ENCODE measurements at places on chromosomes 6 and 20. TPM values are rescaled to one million over a fixed set of nuclear protein-coding genes. Genes with fewer than 3 reads are reported as not detected.

Gene COL9A1
- 4.7 TPM for total RNA-seq

Gene NNAT
- total RNA-seq, result 345 TPM

Gene PSMB9
- total RNA-seq, result 0.74 TPM

Gene TMEM217
- total RNA-seq, result 0.49 TPM

Gene RAET1L
- total RNA-seq, result 0.25 TPM

Gene LY6G6F
- total RNA-seq, result not detected

Gene RPL10A
- 977 TPM for total RNA-seq

Gene FKBP1C
- not detected for total RNA-seq

Gene WDR46
- 32.7 TPM for total RNA-seq

Gene NKX2-4
- total RNA-seq, result not detected

Gene TOP1
- total RNA-seq, result 31.0 TPM

Gene VIP
- 3.0 TPM for total RNA-seq

Gene SPATA25
- 0.25 TPM for total RNA-seq

Gene OR2B6
- not detected for total RNA-seq

Gene PGBD1
- 15.5 TPM for total RNA-seq

Gene PERP
- total RNA-seq, result 1.7 TPM

Gene PPP1R3G
- 1.5 TPM for total RNA-seq

Gene HMGN3
- total RNA-seq, result 48.7 TPM

Gene UTRN
- 34.9 TPM for total RNA-seq

Gene DACT2
- total RNA-seq, result 1.7 TPM

Gene POU3F2
- 156 TPM for total RNA-seq

Gene RIPOR3
- total RNA-seq, result 0.98 TPM

Gene CDC40
- 18.4 TPM for total RNA-seq

Gene KCNB1
- total RNA-seq, result 9.3 TPM

Gene C20orf141
- total RNA-seq, result not detected

Gene CYB5R4
- 11.8 TPM for total RNA-seq

Gene PRSS16
- not detected for total RNA-seq

Gene OR2H2
- not detected for total RNA-seq

Gene DDX43
- total RNA-seq, result 0.25 TPM

Gene WFDC12
- not detected for total RNA-seq

Gene AKAP12
- total RNA-seq, result 51.9 TPM

Gene PSORS1C2
- not detected for total RNA-seq

Gene WFDC10B
- total RNA-seq, result not detected

Gene POPDC3
- total RNA-seq, result 7.4 TPM

Measured in temporal lobe (tissue), 4 donors.